Activated gamma-delta T cell (primary cell): ENCODE measurements at places on chromosomes 12 and 14.
A peak's percentile ranks its signal among the peaks of the same experiment; 100 is the strongest.

DNA sequence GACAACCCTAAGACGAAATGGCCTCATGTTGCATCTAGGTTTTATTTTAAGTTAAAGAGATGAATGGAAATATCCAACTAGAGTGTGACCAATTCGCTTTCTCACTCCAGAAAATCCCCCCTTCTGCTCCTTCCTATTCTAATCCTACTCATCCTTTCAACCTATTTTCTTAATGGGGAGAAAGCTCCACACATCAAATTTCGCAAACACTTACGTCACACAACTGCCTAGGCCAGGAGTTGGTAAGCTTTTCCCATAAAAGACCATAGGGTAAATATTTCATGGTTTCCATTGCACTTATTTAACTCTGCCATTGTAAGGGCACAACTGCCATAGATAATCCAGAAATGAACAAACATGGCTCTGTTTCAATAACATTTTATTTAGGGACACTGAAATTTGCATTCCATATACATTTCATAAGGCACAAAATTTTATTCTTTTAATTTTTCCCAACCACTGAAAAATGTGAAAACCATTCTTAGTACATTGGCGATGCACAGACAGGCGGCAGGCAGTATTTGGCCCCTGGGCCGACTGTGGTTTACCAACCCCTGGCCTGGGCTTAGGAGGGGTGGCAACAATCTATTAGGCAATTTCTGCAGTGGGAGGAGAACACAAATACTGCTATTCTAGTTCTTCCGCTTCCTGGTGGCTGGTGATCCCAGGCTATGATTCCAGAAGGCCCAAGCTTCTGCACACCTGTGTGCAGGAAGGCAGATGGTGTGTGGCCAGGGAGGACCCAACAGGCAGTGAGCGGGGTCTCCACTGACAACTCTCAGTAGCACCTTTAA is 67.2 kb upstream of the FOXN3 start:
- no peak for DNase-seq

DNA sequence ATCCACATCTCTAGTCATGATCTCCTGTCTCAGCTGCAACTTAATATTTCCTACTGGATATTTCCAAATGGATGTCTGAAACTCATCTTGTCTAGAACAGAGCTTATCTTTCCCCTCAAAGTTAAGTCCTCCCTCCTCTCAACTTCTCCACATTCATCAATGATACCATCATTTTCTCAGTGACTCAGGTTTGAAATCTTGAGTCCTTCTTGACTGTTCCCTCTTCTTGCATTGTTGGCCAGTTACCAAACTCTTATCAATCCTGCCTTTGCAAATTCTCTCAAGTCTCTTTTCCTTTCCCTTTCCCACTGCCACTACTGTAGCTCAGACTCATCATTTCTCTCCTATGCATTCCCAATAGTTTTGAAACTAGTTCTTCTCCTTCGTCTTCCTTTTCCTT is 14.3 kb upstream of the CHURC1 start:
- DNase-seq: no peak

DNA sequence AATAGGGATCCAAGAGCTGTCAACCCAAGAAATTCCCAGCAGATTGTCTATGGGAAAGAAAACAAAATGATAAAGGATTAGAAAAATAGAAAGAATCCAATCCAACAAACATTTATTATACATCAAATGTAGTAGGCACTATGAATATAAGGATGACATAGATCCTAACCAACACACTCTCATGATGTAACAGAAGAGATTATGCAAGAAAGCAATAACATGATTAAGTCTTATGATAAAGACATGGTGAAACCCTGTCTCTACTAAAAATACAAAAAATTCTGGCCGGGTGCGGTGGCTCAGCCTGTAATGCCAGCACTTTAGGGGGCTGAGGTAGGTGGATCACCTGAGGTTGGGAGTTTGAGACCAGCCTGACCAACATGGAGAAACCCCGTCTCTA is 2.7 kb downstream of the MED6 start:
- no peak for DNase-seq

GRCh38 chr12:16034136-16034817 is 123.1 kb downstream of the DERA start:
- DNase-seq: no peak

DNA sequence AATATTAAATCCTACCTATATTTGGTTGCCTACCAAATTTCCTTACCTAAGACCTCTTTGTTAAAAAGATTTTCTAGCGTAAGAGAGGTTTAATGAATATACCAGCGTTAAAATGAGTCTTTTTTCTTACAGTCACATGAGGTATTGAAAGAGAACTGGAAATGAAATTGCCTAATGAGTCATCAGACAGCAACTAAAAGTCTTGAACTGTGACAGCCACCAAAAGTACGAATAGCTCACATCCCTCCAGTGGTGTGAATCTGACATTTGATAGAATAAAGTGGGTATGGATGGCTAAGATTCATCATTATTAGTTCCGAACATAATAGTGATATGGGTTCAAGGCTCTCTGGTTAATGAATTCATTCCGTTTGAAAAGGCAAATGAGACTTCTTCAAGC is 1297.3 kb downstream of the AACS start:
- DNase-seq: no peak

GRCh38 chr12:2177751-2178150 is 125.0 kb downstream of the CACNA1C start:
- DNase-seq: no peak

- DNase-seq: no peak
Measured at GRCh38 chr14:105069871-105070759, 4.9 kb upstream of the GPR132 start.

DNA sequence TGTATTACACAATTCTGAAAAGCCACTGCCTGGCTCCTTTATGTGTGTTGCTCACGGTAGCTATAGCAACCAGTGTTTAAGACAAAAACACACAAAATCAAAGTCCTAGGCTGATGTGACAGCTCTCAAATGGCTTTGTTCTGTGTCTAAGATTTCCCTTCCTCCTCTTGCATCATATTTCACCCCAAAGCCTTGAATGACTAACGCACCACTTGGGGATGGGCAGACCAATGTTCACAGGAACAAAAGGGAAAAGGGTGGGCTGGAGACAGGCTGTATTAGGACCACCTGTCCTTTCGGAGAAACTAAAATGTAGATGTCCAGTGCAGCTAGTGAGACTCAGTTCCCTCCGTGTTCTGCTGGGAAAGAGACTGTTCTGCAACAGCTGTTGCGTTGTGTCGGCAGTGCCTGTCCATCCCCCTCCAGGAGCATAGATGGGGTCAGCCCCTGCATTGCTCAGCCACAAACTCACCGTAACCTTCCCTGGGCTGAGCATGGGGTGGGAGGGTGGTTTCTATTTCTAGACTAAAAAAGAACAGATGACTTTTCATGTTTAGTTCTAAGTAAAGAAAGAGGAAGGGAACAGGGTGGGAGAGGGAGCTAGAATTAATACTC is 26.8 kb upstream of the DAAM1 start:
- no peak for DNase-seq

DNA sequence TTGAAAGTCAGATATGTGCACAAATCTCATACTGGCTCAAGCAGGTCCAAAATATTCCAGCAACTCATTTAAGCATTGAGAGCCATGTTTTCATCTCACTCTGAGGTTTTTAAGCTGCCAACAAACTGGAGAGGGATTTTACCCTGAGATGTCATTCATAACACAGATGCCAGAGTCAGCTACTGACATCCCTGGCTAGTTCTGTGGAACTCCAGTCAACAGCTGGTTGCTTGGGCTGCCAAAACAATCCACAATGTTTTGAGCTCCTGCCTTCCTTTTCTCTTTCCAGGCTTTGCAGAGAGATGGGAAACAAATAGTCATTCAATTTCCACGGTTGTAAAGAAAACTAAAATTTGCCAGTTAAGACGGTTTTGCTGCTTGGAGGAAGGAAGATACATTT is 621.2 kb upstream of the FBXO33 start:
- no peak for DNase-seq

GRCh38 chr14:46325157-46325556 is 326.4 kb downstream of the RPL10L start:
- no peak for DNase-seq

- DNase-seq: no peak
Measured at GRCh38 chr12:90129366-90130030, 420.9 kb upstream of the ATP2B1 start.

DNA sequence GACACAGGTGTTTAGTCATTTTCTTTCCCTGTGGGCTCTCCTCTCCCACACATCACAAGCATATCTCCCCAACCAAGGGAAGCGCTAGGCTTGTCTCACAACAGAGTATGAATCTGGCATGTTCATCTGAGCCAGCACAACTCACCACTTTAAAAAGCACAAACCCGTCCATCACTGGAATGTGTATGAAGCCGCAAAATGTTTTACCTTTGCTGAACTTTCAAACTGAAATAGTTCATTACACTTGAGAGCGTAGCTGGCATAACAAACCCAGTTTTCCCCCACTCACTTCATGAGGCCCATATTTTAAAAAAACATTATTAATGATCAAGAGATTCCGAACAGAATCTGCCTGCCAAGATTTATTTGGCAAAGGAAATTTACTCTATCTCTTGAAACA is 15.8 kb downstream of the NID2 start:
- no peak for DNase-seq

- peak; percentile 48 for DNase-seq
Measured at GRCh38 chr12:48996794-48997718, 2.1 kb downstream of the DDN start.

- no peak for DNase-seq
Measured at GRCh38 chr12:130764475-130765185, 48.5 kb upstream of the RIMBP2 start.

GRCh38 chr14:74140374-74140850 is 55.7 kb downstream of the LIN52 start:
- no peak for DNase-seq

DNA sequence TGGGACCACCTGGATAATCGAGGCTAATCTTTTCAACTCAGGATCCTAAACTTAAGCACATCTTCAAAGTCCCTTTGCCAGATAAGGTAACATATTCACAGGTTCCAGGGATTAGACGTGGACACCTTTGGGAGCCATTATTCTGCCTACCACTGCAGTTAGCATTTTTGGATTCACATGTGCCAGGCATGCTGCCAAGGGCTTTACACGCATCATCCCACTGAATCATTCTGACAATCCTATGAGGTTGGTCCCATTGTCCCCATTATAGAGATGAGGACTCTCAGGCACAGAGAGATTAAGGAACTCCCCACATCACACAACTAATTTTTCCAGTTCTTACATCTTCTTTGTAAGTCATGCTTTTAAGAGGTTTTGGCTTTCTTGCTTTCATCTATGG is 34.5 kb downstream of the RTN1 start:
- no peak for DNase-seq

GRCh38 chr12:105569886-105570285 is 239.4 kb downstream of the C12orf75 start:
- no peak for DNase-seq

DNA sequence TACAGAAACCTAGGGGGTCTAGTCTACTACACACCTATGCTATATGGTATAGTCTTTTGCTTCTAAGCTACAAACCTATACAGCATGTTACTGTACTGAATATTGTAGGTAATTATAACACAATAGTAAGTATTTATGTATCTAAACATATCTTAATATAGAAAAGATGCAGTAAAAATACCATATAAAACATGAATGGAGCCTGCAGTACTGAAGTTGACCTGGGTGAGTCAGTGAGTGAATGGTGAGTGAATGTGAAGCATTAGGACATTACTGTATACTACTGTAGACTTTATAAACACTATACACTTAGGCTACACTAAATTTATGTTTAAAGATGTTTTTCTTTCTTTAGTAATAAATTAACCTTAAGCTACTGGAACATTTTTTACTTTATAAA is 13.1 kb upstream of the ABCD2 start:
- DNase-seq: no peak

GRCh38 chr12:94718114-94718513 is 67.8 kb upstream of the TMCC3 start:
- no peak for DNase-seq

DNA sequence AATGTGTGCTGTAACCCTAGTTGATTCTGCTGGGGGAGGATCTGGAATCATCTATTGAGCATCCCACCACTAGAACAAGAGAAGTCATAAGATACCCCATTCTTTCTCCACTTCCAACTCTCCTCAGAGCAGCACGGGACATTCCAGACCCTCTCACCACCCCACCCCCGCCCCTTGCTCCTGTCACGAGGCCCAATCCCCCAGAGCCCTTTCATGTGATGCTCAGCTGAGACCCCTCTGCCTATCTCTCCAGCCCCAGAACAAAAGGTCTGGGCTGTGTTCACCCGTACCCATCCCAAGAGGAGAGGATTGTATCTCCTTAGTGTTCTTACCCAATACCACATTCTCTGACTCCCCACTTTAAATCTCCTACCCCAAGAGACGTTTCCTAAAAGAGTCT is 602 bp downstream of the PMEL start:
- no peak for DNase-seq

GRCh38 chr14:73741386-73741875 is 27.2 kb upstream of the PNMA1 start:
- peak; percentile 51 for DNase-seq

DNA sequence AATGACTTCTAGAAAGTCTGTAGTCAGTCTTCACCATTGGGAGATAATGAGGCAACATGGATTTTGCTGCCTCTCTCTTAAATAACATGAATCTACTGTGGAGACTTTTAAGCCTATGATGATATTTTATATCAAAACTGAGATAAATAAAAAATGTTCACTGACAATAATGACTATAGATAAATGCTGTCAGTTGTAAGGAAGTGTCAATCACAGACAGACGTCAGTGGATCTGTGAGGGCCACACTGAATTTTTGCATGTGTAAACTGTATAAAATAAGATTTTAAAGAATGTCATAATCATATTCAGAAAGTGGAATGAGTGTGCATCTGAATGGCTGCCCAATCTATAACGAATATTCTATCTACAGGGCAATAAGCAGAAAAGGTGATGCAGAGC is 364.0 kb downstream of the NRXN3 start:
- DNase-seq: no peak

DNA sequence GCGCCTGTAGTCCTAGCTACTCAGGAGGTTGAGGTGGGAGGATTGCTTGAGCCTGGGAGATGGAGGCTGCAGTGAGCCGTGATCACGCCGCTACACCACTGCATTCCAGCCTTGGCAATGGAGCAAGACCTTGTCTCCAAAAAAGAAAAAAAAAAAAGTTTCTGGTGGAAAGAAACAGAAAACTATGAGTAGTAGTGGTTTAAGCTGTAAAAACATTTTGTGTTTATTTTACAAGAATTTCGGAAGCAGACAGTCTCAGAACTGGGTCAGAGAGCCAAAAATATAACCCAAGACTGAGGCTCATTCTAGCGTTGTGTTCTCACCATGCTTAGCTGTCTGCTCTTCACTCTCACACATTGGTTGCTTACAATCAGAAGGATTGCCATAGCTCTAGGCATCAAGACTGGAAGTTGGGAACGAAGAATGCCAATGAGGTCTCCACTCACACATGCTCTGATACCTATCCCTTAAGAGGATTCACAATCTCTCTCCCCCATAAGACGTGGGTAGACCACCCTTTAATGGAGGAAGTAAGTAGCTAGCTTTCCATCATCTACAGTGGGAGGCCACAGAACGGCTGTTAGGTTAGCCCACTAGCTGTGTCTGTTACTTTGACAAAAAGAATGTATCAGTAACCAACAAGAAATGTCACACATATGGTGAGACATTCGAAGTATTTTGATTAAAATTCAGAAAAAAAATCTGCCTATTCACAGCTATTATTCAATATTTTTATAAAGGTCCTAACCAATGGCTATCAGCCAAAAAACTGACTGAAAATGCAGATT is 117.6 kb upstream of the RASSF8 start:
- DNase-seq: no peak

GRCh38 chr12:24845615-24846014 is 103.3 kb downstream of the BCAT1 start:
- DNase-seq: no peak

- no peak for DNase-seq
Measured at GRCh38 chr14:28773176-28773575, 6.6 kb downstream of the FOXG1 start.
